ENCODE measurements at places on chromosomes 5 and 9.

GRCh38 chr9:77587042-77587441 lies 61.1 kb downstream of the GNA14 start:
- DNase-seq = no peak

DNA sequence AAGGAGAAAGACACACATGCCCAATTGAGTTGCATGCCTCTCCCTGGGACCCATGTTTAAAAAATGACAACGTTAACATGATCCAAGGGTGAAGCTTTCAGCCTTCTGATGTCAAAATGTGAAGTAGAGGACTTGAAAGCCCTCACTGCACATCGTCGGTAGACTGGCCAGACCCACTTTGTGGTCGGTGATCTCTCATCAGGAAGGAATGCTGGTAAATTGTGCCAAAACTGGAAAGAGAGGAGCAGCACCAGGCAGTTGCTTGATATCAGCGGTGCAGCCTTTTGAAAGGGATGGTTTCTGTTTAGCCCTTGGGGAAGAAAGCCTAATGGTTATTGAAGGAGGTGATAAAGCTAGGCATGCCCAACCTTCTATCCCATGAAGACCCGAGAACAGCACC lies 125.3 kb upstream of the MARCHF11 start:
- no peak for DNase-seq

DNA sequence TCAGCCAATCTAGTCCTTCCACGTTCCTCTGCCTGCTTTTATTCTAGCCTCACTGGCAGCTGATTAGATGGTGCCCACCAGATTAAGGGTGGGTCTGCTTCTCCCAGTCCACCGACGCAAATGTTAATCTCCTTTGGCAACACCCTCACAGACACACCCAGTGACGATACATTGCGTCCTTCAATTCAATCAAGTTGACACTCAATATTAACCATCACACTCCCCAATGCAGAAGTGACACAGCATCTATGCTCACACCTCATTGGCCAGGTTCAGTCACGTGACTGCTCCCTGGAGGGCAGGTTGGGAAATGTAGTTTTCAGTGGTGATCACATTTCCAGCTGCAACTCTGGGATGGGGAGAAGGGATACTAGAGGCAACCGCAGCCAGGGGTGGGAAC lies 13.0 kb downstream of the SUSD3 start:
- no peak for DNase-seq

GRCh38 chr9:122297512-122297911 lies 32.8 kb downstream of the MRRF start:
- DNase-seq = no peak

- DNase-seq = no peak
These were observed 84.7 kb downstream of the PTTG1 start for GRCh38 chr5:160506006-160507004.

DNA sequence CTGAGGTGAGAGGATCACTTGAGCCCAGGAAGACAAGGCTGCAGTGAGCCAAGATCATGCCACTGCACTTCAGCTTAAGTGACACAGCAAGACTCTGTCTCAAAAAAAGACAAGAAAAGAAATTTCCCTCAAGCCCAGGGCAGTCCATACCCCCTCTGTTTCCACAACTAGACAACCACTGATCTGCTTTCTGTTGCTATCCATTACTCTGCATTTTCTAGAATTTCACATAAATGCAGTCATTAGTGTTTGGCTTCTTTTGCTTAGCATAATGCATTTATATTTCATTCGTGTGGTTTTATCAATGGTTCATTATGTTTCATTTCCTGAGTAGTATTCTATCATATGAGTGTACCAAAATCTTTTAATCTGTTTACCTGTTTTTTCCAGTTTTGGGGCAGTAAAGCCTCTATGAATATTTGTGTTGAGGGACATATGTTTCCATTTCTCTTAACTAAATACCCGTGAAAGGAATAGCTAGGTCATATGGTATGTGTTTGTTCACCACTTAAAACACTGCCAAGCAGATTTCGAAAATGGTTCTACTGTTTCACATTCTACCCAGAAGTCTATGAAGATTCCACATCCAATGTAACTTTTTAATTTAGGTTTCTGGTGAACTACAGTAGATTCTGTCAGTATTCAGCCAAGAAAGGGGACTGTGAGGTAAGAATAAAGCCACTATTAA lies 271.8 kb downstream of the ZNF608 start:
- no peak for DNase-seq

DNA sequence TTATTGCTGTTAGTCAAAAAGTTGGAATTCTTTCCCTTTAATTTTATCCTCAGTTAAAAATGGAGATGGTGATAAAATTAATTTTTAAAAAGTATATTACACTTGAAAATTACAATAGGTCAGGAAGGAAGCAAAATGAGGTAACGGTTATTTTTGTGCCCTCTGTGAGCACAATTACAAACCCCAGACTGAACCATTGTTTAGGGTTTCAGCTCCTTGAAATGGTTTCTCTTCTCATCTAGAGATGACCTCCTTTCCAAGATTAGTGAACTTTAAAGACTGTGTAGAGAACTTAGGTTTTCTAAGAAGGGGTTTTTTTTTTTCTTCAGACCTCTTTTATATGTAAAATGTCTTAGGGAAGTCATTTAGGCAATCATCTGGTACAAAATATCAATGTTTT lies 126.2 kb upstream of the CHD1 start:
- DNase-seq = no peak

DNA sequence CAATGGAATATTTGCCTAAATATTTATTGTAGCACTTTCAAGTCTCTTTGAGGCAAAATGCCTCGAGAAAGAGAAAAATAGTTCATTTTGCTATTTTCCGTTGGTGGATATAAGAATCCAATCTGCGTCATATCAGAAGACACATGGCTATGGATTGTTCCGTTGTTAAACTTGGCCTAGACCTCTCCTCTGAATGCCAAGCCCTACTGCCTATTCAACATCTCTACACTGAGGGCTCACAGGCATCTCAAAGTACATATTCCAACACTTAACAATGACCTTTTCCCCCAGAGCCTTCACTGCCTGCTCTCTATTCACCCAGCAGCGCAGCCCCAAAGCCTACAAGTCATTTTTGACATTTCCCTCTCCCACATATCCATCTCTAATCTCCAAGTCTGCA lies 350.1 kb downstream of the GLIS3 start:
- DNase-seq = no peak

DNA sequence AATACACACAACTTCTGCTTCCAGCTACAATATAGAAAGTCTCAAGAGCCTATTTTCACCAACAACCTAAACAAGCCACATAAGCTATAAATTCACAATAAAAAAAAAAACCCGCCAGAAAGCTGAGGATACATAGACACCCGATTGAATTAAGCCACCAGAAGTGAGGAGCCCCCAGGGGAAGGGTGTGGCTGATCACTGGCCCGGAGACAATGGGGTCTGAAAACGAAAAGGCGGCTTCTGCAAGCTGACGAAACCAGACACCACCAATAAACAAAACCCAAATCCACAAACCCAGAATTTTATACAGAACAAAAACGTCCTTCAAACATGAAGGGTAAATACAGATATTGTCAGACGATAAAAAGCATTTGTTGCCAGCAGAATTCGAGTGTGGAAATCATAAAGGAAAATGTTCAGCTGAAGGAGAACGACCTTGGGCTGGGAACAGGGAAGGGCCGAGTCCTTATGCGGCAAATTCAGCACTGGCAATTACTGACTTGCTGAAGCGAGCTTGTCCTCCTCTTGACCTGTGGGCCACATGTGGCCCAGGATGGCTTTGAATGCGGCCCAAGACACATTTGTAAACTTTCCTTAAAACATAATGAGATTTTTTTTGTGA lies 39.6 kb upstream of the CEP72 start:
- no peak for DNase-seq

GRCh38 chr9:72509635-72510034 lies 11.8 kb upstream of the TMC1 start:
- DNase-seq = no peak

DNA sequence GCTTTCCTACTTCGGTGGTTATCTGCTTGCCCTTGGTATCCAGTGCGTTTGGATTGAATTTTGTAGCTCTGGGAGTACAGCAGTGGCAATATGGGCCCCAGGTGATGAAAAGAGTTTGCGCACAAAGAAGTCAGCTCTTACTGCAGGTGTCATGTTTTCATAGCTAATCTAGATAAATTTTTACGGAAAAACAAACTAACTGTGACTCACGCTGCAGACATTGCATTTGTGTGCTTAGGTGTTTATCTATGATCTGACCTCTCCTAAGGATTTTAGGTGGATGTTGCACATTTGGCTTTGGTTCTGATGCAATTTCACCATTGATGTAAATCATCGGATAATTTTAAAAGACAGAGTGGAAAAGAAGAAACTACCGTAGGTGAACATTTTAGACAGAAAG lies 92.1 kb downstream of the VCAN start:
- no peak for DNase-seq

DNA sequence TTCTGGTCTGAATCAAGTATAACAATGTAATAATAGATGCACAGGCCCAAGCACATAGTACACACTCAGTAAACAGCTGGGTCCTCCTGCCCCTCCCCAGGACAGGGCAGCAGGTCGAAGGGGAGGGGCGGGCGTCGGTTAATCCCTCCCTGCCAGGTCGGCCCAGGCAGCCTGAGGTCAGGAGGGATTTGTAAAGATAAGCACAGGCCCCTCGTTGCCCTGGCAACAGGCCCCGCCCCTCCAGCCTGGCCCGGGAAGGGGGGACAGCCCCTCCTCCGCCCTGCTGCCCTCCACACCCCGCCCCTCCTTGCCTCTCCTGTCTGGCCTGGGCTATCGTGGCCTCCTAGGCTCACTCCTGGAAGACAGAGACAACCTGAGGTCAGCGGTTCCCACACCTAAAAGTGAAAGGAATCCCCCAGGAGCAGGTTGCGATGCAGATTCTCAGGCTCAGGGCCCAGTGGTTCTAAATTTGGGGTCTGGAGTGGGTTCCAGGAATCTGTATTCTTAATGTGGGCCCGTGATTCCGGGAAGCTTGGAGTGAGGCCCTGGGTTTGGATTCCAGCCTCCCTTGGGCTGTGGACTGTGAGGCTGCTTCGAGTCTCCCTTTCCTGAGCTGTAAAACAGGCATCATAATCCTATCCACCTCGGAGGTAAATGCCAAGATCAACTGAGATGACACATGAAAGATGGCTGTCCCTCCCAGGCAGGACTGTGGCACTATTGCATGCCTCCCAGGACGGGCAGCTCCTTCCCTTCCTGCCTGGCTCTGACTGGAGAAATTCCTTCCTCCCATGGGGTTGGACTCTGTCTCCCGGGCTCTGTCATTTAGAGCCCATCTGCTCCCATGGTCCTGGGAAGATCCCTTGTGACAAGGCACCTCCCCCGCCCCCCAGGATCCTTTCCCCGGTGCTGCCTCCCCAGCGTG lies 4.4 kb downstream of the CRB2 start:
- peak; percentile 33 for DNase-seq

- no peak for DNase-seq
These were observed 554.0 kb upstream of the KLF4 start for GRCh38 chr9:108043585-108043984.
